ENCODE measurements at places on chromosomes 13 and 19.
A peak's percentile ranks its signal among the peaks of the same experiment; 100 is the strongest.

DNA sequence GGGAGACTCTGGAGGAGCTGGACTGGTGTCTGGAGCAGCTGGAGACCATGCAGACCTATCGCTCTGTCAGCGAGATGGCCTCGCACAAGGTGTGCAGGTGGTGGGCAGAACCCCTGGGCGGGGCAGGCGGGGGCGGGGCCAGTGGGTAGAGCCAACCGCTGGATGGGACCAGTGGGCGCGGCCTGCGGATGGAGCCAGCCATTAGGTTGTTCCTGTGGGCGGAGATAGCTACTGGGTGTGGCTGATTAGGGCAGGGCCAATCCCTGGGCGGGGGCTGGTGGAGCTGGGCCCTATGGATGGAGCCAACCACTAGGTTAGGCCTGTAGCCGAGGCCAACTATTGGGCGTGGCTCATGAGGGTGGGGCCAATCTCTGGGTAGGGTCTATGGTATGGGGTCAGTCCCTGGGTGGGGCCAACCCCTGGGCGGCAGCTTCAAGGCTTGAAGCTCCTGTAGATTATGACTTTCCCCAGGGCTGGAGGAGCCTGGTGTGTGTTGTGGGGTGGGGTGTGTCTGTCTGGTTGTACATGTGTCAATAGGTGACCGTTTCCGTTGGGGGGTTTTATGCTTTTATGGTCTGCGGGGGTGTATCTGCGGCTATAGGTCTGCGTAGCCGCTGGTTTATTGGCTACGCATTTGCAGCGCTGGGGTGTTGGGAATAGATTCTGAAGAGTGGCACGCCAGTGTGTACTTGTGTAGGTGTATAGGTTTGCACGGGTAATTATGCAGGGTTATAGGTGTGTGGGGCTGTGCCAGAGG lies 30.7 kb downstream of the PDE4A start:
- no peak for DNase-seq

- DNase-seq: peak; percentile 25
Measured at GRCh38 chr13:39881887-39882286, 226.4 kb downstream of the COG6 start.

GRCh38 chr19:42277821-42278451 lies 8.9 kb downstream of the CIC start:
- DNase-seq: peak; percentile 33

DNA sequence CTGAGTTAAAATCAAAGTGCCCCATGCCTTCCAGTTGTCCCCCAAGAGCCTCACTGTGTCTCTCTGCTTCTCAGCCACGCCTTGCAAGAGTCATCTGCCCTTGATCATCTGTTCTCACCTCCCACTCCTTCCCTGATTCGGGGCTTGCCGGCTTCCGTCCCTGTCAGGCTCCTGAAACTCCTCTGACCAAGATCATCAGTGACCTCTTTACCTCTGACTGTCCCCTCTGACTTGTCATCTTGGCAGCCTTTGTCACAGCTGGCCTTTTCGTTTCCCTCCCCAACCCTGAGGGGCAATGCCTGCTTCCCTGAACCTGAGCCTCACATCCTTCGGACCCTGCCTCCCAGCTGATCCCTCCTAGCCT lies 66.3 kb downstream of the MAP4K1 start:
- DNase-seq: no peak

GRCh38 chr13:36884235-36884634 lies 35.8 kb downstream of the SMAD9 start:
- DNase-seq: no peak

- no peak for DNase-seq
Measured at GRCh38 chr13:55000043-55000442, 1971.4 kb downstream of the OLFM4 start.

DNA sequence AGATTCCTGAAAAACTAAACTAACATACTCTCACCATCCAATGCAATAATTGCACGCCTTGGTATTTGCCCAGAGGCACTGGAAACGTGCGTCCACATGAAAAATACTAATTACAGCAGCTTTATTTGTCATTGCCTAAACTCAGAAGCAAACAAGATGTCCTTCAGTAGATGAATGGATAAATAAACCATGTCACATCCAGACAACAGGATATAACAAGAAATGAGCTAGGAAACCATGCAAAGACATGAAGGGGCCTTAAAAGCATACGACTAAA lies 25.0 kb downstream of the ELL start:
- DNase-seq: no peak

DNA sequence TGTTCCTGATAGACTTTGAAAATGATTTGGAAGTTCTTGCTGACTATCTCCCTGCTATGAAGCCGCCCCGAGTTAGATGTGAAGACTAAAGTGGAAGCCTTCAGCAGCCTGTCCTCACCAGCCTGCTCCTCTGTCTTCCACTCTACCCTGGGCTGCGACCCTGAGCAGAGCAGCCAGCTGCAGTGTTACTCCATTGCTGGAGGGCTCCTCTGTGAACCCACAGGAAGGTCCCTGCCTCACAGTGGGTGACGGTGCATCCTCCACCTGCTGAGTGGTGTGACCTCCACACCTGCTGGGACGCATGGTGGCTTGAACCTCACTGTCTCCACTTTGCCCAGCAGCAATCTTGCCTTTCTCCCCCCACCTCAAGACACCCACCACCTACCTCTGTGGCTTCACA lies 116.4 kb downstream of the IRS2 start:
- DNase-seq: no peak

GRCh38 chr13:113639616-113640262 lies 18.3 kb downstream of the ATP4B start:
- no peak for DNase-seq

- DNase-seq: peak; percentile 37
Measured at GRCh38 chr13:97015661-97016350, 21.5 kb upstream of the OXGR1 start.

DNA sequence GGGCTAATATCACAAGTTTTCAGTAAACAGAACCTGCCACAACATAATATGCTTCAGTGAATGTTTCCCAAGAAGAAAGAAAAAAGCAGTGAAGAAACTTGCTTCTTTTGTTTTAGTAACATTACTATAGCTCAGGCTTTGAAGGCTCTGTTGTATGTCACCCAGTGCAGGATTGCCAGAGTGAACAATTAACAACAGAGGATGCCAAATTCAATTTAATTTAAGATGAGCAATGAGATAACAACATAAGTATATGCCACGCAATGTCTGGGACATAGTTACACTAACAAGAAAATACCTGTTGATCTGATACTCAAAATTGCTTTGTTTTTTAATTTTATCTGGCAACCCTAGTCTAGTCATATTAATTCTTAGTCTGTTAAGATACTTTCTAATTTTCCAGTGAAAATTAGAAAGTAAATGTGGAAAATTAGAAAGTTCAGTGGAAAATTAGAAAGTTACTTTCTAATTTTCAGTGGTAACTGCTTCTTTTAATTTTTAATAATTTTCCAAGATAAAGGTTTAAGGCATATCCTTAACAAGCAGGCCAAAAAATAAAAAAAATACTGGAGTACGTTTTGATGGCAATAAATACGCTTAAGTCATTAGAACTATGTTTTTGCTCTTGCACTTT lies 336.3 kb downstream of the SLITRK6 start:
- no peak for DNase-seq

All from HT1080 (cell line).